ENCODE measurements at places on chromosomes 1 and 21.

DNA sequence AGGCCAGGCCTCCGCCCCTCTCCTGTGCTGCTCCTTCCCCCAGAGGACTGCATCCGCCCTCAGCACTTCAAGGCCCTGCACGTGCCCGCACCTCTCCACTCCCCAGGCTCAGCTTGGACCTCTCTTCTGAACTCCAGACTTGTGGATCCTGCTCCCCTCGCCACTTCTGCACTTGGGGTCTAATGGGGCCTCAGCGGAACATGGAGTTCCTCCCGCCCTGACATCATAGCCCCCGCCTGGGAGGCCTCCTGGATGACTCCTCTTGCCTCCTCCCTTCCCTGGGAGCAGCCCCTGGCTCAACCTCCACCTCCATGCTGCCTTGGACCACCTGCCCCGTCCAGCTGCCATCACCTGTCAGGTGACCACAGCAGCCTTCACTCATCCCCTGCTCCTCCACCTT is 10.1 kb downstream of the OXCT2 start:
- DNase-seq, result no peak

GRCh38 chr1:110765640-110766335 is 91.0 kb upstream of the KCNA3 start:
- peak; percentile 80 for DNase-seq

DNA sequence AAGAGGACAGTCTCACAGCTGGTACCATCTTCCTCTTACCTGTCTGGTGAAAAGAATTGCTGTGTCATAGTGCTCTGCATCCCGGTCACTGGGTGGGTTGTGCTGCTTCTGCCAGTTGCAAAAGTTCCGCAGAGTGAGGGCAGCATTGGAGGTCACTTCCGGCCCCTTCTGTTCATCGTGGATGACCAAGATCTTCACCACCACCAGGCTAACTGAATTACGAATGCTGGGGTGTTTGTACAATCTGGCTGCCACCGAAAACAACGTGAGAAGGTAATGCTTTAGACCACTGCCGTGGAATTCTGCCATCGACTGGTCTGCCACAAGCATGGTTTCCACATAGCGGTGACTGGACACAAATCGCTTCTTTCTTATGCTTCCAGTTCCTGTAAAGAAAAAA is 2.9 kb downstream of the ADAMTS1 start:
- no peak for DNase-seq

GRCh38 chr1:167924543-167925231 is 10.8 kb upstream of the ADCY10 start:
- DNase-seq, result no peak

Data from GM12865 (cell line).